Endothelial cell (in vitro differentiated cells): ENCODE measurements at places on chromosomes 1 and 21.

DNA sequence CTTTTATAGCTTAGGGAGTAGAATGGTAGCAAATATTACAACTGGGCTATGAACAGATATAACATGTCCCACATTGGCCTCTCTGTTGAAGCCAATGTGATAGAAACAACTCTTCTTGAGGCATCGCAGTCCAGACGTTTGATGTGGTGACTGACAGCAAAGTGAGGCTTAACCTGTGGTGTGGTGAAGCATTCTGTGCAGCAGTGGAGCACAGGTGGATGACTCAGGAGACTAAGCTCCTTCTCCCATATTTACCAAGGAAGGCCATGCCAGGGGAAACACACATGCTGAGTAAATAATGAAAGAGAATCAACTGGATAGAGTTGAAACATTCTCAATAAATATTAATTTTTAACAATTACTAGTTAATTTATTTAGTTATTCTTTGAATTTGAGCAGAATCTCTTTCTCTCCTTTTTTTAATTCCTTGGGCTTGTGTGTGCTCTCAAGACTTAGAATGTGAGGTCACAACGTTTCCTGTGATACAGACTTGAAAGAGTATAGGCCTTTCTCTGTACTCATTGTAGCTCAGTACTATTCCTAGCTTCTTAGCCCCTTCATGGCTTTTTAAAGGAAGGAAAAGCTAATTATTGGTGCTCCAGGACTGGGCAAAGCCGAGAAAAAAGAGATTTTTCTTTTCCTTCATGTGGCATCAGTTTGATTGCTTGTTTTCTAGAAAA lies 17.6 kb downstream of the CRB1 start:
- no peak for DNase-seq

- no peak for DNase-seq
These were observed 8.5 kb upstream of the PRDM15 start for GRCh38 chr21:41887667-41888066.

DNA sequence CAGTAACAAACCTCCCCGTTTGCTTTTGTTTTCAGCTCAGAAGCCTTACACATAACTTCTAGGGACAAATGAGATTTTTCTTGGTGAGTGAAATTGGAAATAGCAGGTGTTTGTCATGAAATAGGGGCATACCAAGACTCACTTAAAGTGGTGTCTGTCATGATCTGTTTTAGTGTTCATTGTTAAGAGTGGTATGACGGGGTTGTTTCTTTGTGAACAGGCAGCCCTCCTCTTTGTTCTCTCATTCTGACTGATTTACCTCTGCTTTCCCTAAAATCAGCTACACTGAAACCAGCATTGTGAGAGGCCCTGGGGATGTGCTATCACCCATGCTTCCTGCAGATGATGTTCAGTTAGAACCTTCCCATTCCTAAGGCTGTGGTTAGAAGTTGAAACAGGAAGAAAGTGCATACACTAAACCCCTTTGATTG lies 2.5 kb upstream of the ERO1B start:
- DNase-seq: no peak

- DNase-seq: no peak
These were observed 21.9 kb upstream of the GPR157 start for GRCh38 chr1:9150582-9151327.

- no peak for DNase-seq
These were observed 3.6 kb downstream of the AKR1A1 start for GRCh38 chr1:45554198-45554597.

DNA sequence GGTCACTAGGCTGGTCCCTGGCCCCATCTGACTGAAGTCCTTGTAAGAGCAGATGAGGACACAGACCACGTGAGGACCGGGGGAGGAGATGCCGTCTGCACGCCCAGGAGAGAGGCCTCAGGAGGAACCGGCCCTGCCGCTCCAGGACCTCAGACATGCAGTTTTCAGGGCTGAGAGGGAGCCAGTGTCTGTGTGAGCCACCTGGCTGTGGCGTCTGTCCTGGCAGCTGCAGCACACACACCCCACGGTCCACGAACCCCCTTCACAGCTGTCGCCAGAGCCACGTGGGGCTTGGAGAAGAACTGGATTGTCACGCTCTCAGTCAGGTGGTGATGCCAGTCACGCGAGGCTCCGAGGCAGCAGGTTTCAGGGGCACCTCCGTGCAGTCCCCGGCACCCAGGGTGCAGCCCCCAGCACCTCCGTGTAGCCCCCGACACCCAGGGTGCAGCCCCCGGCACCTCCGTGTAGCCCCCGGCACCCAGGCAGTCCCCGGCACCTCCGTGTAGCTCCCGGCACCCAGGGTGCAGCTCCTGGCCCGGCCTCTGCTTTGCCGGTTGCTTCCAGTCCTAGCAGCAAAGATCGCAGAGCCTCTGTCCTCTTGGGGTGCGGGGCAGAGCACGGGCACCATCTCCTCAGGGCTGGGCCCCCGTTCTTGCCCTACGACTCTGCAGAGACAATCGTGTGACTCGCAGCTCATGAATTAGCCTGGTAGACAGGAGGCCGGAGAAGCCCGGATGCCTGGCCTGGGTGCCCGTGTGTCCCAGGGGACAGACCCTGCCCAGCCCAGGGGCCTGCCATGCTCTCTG lies 19.0 kb upstream of the SUMO3 start:
- no peak for DNase-seq

- no peak for DNase-seq
These were observed 105.7 kb downstream of the PRDM16 start for GRCh38 chr1:3174487-3175247.

- no peak for DNase-seq
These were observed 348.7 kb downstream of the CHRM3 start for GRCh38 chr1:239735111-239735510.

DNA sequence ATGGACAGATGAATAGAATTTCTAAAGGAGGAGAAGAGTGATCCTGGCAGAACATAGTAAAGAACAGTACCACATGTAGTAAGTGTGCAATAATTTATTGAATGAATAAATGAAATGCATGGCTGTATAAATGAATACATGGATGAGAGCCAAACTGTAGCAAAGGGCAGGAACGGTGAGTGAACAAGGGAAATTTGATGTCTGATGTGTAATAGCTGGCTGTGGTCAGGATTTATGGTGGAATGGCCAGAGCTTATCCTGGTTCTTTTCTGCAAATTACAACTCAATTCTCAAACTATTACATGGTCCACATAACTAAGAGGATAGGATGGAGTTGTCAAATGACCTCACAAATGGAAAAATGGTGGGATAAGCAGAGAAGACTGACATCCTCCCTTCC lies 43.2 kb upstream of the ARHGAP29 start:
- DNase-seq: no peak

- no peak for DNase-seq
These were observed 94.0 kb downstream of the IFI44 start for GRCh38 chr1:78743626-78744025.

GRCh38 chr1:202029171-202029665 lies 18.8 kb downstream of the ELF3 start:
- DNase-seq: no peak

GRCh38 chr1:41222496-41222895 lies 19.6 kb downstream of the SCMH1 start:
- no peak for DNase-seq
